Stimulated activated CD8-positive, alpha-beta memory T cell treated with anti-CD3 and anti-CD28 coated beads, Interleukin-15, amount 100 ng/mL, for 4 hours (primary cell): ENCODE measurements at places on chromosomes 12 and 14.

DNA sequence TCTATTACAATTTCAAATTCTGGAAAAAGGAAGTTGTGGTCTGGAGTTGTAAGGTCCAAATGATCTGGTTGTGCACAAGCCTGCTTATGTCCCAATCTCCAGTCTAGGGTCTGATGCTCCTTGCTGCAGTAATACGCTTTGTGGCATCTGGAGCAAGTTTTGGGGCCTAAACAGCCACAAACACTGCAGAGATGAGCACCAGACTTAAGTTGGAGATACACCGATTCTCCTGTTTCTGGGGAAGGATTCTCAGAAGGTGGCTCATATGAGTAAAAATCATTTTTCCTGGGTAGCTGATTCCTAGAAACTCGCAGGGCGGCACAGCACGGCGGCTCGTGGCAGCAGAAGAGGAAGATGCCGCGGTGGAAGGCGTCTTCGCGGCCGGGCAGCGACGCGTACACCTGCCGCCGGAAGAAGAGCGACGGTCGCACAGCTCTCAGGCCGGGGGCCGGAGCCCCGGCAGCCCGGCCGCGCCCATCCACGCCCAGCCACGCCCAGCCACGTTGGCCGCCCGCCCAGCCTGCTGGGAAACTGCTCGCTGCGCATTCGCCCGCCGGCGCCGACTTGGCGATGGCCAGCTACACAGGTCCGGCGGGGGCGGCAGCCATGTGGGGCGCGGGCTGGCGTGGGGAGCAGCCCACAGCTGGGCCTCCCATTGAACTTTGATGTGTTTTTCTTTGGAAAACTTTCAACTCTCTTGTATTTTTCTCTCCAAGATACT lies 129.0 kb downstream of the ASCL4 start:
- no peak for DNase-seq

DNA sequence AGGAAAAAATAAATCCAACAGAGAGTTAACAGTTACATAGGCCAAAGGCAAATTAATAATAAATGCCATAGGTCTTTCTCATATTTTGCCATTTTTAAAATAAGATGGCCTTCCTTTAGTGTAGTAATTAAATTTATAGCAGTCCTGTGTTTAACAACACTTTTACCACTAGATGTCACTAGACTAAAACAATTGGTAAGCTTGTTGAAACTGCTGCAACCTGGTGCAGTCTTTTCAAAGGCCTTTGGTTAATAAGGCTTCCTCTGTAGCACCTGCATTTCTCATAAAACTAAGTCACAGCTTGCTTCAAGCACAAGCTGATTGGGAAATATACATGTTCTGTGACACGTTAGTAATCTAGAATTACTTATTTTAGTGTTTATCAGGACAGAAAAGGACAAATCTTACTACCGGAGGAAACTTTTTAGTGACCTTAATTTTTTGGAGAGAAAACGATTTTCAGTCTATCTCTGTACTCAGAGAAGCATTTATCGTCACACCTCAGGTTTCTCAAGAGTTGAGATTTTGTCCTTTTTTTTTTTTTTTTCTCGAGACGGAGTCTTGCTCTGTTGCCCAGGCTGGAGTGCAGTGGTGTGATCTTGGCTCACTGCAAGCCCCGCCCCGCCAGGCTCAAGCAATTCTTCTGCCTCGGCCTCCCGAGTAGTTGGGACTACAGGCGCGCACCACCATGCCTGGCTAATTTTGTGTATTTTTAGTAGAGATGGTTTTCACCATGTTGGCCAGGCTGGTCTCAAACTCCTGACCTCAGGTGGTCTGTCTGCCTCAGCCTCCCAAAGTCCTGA lies 20.0 kb downstream of the BORCS5 start:
- DNase-seq = no peak

DNA sequence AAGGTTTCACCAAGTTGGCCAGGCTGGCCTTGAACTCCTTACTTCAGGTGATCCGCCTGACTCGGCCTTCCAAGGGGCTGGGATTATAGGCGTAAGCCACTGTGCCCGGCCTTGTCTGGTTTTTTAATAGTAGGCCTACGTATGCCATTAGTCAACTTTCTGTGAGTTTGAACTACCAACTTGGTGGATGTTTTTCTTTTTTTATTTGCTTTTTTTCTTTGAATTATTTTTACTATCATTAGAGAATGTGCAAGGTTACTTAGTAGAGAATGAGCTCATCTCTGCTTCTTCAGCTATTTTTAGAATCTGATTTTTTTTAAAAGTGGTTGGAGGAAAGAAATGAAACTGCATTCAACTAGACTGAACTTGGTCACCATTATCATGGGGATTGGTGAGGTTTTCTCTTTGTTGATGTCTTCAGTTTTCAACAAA lies 51.4 kb downstream of the HMGA2 start:
- no peak for DNase-seq

DNA sequence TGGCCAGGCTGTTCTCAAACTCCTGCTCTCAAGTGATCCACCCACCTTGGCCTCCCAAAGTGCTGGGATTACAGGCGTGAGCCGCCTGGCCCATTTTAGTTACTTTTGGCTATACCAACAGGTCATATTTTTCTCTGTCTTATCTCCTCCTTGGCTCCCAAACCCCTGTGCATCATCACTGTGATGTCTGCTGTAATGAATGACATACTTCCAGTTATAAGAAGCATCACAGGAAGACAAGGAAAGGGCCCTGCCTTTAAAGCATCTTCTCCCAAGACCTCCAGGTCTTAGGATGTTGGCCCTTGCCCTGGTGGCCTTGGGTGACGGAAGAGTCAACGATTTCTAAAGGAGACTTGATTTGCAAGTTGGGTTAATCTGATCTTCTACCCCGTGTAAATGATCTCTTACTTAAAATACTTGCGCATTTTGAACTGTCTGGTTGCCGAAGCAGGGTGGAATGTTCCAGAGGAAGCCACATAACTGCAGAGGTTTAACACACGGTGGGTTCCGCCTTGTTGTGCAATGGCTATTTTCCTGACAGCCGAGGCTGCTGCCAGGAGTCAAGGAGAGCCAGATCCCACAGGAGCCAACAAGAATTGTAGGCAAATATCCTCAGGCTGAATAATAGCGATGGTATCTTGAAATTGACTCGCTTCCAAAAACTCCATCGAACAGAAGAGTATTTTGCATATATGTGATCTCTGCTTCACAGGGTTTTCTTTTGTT lies 55.7 kb upstream of the PLXNC1 start:
- DNase-seq = no peak

DNA sequence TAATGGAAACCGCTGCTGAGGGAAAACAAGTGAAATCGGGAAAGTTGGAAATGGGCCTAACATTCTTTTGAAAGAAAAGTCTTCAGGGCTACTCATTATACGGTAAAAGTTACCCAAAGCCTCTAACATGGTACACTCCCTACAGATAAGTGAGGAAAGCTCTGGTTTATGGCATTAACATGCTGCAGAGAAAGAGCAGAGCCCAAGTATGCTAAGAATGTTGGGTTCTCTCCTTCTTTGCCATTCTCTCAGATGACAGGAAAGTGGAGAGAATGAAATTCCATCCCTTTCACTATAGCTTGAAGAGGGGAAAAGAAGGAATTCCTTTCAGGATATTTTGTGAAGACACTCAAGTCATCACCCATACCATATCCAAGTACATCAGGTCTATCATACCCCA lies 348.0 kb downstream of the SEC23A start:
- DNase-seq = no peak

DNA sequence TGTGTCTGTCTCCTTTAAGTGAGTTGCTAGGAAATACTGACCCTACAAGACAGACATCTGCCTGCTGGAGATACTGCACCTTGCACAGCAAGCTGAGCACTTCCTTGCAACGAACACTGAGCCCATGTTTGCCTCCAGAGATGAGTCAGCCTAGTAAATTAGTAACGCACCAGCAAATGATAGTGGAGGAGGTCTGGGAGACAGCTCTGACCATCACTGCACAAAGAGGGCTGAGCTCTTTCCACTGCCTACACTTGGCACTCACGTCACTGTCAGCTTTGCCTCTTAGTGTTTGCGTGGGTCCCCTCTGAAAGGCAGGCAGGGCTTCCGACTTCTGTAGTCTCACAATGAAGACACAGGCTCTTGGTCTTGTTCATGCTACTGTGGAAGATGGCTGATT lies 109.0 kb downstream of the APAF1 start:
- no peak for DNase-seq

GRCh38 chr12:29152223-29152868 lies 3.3 kb downstream of the FAR2 start:
- no peak for DNase-seq

DNA sequence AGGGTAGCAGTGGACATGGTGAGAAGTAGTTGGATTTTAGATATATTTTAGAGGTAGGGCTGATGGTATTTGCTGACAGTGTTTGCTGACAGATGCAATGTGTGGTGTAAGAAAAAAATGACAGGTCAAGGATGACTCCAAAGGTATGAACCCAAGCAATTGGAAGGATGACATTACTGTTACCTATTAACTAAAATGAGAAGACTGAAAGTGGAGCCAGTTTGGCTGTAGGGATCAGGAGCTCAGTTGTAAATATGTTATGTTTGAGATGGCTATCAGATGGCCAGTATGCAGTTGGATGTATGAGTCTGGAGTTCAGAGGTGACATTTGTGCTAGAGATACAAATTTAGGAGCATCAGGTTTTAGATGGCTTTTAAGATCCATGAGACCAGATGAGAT lies 17.4 kb upstream of the SERPINA6 start:
- DNase-seq = no peak

DNA sequence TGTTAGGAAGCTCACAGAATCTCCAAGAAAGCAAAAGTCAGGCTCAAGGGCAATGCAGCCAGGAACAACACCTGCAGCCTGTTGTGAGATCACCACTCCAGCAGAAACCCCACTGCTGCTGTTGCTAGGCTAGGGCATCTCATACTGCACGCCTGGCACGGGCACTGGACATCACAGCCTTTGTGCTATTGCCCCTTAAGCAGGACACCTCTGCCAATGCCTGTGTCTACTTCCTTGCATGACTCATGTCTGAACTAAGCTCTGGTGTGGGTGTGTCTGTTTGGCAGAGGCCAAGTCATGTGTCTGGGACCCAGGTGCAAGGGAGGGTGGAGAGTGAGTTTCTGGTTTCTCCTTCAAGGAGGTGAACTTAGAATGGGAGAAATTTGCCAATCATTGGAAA lies 10.0 kb upstream of the DDX47 start:
- DNase-seq = no peak

- DNase-seq = no peak
Observed at GRCh38 chr12:98002887-98003493, 512.4 kb upstream of the TMPO start.

DNA sequence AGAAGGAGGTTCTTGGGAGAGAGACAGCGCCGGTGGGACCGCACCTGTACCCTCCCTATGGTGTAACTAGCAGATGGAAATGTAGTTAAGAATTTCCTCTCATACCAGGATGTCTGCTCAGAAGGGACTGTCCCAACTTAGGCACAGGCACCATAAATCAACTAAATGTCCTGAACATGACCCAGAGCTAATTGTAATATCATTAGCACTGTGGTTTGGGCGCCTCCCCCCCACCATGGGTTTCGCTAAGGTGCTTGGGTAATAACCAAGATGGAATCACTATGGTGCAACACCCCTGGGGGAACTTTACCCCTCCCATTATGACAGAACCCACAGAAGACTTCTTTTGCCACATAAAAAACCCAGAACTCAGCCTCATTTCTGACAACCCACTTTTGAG lies 15.9 kb downstream of the ZNF641 start:
- DNase-seq = no peak

GRCh38 chr12:75257510-75257909 lies 47.9 kb upstream of the KCNC2 start:
- no peak for DNase-seq

DNA sequence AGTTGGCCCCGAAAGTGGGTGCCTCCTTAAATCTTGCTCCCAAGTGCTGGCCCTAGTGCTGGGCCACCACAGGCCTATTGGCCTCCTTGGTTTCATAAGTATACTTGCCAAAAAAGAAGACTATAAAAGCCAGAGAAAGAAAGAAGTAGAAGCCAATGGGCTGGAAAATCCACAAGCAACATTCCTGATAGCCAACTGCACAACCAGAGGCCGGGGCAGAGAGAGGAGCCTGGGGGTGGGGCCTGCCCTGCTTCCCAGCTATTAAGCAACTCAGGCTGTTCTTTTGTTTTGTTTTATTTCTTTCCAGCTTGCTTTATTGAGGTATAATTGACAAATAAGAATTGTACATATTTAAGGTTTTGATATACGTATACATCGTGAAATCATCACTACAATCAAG lies 177.2 kb upstream of the NTF3 start:
- no peak for DNase-seq

GRCh38 chr14:68599896-68600610 lies 192.8 kb downstream of the ZFP36L1 start:
- no peak for DNase-seq

- DNase-seq = no peak
Observed at GRCh38 chr12:125105600-125105999, 40.4 kb downstream of the AACS start.

- DNase-seq = no peak
Observed at GRCh38 chr12:21025656-21026055, 105.3 kb upstream of the SLCO1B1 start.

- no peak for DNase-seq
Observed at GRCh38 chr12:22275843-22276242, 58.7 kb downstream of the ST8SIA1 start.

DNA sequence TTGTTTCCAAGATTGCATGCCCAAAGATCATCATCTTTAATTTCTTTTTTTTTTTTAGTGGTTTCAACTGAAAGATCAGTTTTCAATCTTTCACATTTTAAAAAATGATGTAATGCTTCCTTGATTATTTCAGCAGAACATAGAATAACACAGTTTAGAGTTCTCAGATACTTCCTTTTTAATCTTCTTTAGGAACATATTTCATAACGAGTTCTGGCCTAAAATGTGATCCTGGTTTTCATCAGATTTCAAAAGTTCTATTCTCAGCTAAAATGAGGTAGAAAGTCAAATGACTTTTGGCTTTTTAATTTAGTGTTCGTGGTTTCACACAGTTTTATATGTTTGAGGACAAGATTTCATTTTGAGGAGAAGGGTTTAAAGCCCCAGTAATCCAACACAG lies 40.0 kb upstream of the NR1H4 start:
- no peak for DNase-seq

GRCh38 chr14:79515158-79515557 lies 696.1 kb downstream of the DIO2 start:
- no peak for DNase-seq

DNA sequence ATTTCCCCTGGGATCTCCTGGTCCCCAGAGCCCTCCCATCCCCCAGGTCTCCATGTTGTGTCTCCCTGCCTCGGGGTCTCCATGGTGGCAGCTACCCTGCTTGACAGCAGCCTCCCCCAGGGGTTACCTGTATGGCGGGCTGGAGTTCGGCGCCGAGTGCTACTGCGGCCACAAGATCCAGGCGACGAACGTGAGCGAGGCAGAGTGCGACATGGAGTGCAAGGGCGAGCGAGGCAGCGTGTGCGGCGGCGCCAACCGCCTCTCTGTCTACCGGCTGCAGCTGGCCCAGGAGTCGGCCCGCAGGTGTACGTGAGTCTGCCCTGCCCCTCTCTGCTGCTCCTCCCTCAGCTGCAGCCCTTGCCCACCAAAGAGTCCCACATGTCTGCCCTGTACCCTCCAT lies 80.9 kb downstream of the WSCD2 start:
- DNase-seq = no peak
